ENCODE measurements at places on chromosomes 3 and 15.

- DNase-seq, result no peak
These were observed 339.7 kb upstream of the RASGRP1 start for GRCh38 chr15:38904298-38904697.

GRCh38 chr15:43872416-43873020 is 45.7 kb downstream of the WDR76 start:
- DNase-seq, result peak; percentile 43

- DNase-seq, result no peak
These were observed 241.0 kb downstream of the NSUN3 start for GRCh38 chr3:94303897-94304296.

DNA sequence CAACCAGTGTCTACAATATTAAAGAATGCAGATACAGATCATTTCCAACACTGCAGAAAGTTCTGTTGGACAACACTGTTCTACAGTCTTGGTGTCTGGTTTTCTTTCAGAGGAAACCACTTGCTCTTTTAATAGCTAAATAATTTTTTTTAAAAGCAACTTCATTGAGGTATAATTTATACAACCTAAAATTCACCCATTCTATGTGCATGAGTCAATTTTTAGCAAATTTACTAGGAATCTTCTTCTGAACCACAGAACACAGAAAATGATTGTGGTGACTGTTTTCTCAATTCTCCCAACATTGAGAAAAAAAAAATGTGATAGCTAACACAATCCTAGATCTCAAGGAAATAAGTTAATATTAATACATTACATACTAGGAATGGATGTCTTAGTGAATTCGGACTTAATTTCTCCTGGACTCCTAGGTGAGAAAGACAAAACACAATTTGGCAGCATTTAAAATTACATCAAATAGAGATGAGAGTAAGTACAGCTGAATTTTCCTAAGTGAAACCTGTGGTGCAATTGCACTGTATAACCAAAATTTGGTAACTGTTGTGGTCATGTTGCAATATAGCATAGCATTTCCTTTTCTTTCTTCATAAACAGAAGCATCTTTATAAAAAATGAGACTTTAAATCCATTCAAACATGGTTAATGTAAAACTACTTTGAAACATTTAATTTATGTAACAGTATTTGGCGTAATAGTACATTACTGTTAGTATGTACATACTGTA is 15.3 kb upstream of the PLCL2 start:
- no peak for DNase-seq

DNA sequence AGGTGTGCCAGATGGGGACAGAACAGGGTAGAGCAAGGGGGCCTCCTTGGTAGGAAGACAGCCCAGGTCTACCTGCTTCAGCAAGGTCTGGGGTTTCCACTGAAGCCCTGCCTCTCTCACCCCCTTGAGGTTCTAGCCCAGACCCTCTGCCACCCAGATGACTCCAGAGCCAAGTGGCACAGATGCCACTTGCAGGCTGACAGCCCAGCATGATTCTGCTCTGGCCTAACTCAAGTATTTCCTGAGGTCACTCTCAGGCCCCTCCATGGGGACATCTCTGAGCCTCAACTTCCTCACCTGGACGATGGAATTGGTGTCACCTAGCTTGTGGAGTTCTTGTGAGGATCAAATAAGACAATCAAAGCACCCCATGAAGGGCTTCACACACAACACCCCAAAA is 23.9 kb downstream of the PLXNB1 start:
- DNase-seq, result no peak

- DNase-seq, result no peak
These were observed 105.9 kb downstream of the LMLN start for GRCh38 chr3:198065897-198066296.

DNA sequence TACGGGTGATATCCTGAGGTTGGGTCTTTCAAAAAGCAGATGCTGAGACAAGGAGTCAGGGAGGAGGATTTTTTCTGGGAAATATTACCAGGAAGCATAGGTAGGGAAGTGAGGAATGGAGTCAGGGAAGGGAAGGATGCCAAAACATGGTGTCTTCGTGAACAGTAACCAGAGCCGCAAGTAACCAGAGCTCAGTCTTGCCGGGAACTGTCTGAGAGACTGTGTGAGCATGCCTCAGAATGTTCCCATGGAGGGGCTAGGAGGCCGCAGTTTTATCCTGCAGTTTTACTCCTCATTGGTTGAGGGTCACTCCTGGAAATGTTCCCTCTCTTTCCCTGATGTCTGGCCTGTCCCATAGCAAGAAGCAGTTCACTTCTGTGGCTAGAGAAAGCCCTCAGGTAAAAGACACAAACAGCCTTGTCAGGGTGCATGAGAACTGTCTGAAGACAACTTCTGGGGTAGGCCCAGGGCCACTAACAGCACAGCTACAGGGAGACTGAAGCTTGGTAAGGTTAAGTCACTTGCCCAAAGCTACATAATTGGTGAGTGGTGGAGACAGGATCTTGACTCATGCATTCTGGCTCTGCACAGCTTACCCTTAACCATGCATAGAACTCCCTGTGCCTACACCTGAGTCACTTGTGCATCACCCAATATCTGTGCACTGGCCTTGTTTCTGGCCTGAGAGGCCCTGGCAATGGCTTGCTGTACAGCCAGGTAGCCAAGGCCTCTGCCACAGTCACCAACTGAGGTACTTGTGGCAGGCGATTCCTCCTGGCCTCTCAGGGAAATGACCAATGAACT is 76.3 kb upstream of the FRMD4B start:
- no peak for DNase-seq

DNA sequence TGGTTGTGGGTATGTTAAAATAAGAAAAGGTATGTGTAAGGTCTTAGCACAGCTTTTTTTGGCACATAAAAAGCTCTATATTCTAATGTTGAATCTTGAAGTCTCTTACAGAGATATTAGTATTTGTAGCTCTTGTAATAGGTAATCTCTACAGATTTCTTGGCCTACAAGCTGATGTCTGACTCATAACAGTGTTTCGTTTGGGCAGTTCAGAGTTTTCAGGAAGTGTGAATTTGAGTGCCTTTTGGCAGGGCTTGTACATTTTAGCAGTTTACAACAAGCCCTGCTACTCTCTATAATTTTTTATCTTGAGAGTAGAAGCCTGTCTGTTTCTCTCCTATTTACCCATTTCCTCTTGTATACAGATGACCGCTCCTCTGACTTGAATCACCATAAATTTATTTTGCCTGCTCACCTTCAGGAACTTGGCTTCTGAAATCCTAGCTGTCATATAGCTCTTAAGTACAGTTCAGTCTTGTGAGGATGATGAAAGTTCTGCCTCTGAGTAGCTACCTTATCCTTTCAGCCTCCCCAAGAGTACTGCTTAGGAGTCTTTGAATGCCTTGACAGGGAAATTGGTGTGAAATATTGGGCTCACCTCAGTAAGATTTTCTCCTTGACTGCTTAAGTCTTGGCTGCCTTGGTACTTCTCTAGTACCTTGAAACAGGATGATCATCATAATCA is 419.9 kb upstream of the RARB start:
- DNase-seq, result no peak

DNA sequence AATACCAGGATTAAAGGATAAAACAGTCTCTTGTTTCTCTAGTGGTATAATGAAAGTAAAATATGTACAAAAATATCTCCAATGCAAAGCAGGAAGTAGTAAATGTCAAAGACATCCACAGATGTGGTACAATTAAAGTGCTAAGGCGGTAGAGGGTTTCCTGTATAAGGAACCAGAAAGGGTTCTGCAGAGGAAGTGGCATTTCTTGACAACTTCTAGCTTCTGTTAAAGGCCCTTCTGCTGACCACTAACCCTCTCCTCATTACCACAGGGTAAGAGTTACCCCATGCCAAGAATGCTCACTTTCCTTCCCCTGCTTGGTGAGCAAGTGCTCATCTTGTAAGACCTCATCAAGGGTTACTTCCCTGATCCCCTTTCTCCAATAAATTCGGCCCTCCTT is 883.6 kb upstream of the NR2F2 start:
- DNase-seq, result no peak

DNA sequence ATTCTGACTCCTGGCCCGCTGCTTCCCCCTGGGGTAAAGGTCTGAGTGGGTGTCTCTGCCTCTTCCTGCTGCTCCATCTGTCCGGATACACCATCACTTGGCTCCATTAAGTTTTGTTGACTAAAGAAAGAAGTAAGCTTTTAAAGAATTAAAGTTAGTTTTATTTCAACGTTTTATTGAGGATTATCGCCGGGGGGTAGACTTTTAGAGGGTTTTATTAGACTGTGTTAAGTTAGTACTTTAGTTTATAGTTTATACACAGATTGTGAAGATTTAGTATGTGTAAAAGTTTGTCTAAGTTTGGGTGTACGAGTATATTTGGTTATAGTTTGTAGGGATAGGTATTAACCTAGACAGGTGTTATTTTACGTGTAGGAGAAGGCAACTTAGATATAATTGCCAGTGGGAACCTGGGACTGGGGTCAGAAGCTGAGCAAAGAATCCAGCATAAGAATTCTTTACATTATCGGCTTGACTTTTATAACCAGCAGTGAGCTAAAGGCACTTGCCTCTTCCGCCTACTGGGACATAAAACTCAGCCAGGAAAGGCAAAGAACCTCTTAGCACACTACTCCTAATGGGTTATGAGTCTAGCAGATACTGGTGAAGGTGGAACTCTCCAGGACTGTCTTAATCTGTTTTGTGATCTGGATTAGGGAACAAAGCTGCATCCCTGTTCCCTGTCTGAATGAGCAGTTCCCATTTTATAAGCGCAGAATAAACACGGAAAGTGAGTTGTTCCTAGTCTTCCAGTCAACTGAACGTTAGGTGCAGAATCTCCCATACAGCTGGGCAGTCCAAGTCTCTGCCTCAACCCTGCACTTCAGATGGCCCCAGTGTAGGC is 131.3 kb downstream of the FAM43A start:
- DNase-seq, result no peak

GRCh38 chr3:169965562-169966427 is 812 bp upstream of the SEC62 start:
- no peak for DNase-seq

- no peak for DNase-seq
These were observed 46.7 kb downstream of the TOP2B start for GRCh38 chr3:25618028-25618427.

Data from COLO829 (cell line).